AML-193 (cell line): ENCODE measurements at places on chromosomes 3 and 15.
A peak's percentile ranks its signal among the peaks of the same experiment; 100 is the strongest.

DNA sequence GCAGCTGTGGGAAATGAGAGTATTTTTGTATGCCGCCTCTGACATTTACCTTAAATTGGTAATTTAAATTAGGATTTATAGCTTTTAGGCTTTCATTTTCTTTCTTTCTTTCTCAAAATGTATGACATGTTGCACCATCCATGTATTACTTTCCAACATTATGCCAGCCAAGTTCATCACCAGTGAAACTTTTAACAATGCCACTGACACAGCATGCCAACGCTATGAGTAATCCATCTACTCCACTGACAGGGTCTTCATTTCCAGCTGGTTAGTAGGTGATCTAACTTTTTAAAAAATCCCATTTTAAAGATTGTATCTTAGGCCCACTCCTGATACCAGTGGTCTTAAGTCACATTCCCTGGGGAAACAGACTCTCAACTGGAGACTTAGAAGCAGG, 21.8 kb upstream of the CLDN16 start:
- DNase-seq = no peak

GRCh38 chr15:26453914-26454313, 319.0 kb downstream of the GABRB3 start:
- DNase-seq = no peak

DNA sequence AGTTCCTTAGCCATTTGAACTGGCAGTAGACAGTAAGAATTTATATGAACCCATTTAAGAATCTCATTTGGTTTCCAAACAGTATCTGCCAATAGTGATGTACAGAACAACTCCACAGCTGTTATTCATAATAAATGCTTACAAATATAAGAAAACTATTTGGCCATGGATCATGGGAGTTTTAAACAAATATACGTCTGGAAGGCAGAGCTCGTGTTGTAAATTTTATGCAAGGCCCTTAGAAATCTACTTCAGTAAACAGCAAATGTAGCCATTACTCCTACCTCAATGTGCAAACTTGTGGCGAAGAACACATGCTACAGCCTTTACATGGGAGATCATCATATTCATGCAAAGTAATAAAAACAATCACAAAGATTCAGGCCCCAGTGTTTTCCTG, 65.3 kb upstream of the NANOGP8 start:
- DNase-seq = no peak

DNA sequence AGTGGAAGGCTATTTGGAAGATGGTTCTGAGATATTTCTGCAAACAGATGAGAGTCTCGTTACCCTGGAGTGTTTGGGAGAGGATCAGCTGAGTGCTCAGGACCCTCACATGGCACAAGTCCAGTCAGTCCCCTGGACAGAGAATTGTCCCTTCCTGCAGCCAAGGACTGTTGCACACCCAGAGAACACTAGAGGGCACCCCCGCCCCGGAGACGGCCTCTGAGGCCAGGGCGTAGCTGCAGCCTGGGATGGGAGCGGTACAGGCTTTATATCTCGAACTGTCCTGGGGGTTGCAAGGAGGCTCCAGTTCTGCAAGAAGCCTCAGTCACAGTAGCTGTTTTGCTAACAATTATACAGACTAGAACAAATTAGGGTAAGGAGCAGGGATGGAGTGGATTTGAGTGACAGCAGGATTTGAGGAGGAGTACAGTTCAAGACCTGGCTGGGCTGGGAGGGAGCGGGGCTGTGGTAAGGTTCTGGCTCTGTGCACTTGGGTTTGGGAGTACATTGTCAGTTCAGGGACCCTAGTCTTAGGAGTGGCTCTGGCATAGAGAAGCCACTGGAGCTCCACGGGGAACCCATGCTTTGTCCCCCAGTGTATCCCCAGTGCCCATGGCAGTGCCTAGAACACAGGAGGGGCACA, 67.6 kb upstream of the HACD2 start:
- DNase-seq = peak; percentile 80

DNA sequence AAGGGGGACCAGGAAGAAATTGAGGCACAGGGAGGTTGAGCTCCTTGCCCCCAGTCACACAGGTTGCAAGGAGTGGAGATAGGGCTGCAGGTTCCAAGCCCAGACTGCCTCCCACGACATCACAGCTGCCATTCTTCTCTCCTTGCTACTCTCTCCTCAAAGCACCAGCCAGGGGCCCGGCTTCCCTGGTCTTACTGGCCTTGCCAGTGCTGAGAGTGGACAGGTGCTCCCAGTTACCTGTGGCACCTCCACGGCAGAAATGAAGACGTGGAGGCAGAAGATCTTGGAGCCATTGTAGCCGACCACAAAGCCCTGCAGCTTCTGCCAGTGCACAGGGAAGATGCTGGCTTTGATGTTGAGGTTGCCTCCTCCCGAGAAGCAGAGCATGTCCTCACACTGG, 17.9 kb upstream of the ACAD9 start:
- DNase-seq = no peak
